AG04449 (cell line): ENCODE measurements at places on chromosomes 2 and 18.

DNA sequence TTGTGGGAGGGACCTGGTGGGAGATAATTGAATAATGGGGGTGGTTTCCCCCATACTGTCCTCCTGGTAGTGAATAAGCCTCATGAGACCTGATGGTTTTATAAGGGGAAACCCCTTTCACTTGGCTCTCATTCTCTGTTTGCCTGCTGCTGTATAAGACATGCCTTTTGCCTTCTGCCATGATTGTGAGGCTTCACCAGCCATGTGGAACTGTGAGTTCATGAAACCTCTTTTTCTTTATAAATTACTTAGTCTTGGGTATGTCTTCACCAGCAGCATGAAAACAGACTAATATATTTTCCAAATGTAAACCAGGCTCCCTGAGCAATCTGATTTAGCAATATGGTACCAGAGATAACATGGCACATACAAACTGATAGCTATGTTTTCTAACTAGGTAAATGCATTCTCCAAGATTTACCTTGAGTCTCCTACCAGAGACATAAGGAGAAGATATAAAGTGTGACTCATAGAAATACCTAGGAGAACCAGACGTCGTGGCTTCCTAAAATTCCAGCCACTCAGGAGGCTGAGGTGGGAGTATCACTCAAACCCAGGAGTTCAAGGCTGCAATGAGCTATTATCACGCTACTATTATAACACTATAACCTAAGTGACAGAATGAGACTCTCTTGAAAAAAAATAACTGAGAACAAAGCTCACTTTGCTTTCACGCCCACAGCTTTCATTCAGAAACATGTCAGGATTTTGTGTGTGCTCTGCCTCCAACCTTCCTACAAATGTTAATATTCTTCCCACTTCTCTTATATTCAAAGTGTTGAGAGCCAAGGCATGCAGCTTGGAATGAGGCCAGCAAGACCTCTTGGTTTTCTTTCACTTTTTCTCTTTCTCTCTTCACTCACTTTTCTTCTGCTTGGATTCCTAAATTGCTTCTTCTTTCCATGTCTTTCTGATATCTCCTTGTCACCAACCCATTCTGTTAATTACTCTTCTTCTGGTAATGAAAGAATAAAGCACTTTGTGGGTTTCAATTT lies 263.9 kb upstream of the UBE2E3 start:
- no peak for DNase-seq

GRCh38 chr18:73826098-73826497 lies 321.5 kb downstream of the FBXO15 start:
- no peak for DNase-seq

DNA sequence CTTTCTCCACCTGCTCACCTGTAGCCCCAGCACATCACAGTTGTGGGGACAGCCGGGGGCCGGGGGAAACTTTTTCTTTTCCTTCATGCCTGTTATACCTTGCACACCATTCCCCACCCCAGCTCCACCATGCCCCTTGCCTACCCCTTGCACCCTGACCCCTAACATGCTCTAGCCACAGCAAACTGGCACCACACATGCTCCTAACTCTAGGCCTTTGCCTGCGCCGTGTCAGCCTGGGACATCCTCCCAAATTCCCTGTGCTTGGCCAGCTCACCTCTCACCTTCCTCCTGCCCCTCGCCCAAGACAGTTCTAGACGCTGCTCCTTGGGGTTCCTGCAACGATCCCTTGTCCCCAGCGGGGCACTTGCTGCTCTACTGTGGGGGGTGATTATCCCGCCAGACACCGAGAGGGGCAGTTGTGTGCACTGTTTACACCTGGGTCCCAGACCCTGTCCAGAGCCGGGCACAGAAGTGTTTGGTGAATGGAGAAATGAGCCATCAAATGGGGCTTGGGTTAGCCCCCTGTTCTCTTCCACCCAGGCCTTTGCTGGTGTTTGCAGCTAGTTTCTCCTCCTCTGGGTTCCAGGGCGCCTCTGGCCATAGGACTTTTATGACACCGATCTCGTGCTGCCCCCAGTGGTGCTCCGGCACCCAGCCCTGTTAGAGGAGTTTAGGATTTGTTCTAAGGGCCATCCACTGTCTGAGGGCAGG lies 129.8 kb downstream of the CTIF start:
- no peak for DNase-seq

GRCh38 chr18:70058916-70059315 lies 111.2 kb upstream of the CD226 start:
- DNase-seq, result no peak

DNA sequence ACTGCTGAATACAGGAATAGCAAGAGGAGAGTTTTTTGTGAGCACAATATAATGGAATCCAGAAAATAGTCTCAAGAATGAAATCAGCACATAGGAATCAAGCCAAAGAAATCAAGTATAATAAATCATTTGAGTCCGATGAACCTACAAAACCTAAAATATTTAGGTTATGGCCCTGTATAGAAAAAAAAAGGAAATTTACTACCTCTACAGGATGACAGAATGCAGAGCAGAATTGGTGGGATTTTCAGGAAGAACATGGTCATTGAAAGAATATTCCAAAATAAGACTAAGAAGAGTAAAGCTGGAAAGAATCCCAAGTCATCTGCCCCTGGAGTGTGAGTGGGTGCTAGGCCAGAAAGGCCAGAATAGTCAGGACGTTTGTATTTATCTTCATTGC lies 1041.2 kb upstream of the CDH2 start:
- no peak for DNase-seq

DNA sequence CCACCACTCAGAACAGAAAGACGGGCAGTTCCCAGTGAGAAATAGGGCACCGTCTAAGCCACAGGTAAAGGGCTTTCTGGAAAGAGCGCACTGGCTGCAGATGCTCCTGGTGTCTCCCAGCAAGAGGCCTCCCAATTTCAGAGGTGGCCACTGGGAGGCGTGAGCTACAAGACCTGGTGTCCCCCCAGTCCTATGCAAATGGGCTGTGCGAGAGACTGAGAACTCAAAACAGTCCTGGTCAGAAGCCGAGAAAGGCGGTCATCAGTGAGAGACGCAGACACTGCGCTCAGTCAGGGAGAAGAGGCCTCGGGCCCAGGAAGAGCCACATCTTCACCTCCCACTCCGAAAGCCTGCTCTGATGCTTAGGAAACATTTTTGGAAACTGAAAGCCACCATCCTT lies 179.5 kb downstream of the EIPR1 start:
- DNase-seq, result no peak

DNA sequence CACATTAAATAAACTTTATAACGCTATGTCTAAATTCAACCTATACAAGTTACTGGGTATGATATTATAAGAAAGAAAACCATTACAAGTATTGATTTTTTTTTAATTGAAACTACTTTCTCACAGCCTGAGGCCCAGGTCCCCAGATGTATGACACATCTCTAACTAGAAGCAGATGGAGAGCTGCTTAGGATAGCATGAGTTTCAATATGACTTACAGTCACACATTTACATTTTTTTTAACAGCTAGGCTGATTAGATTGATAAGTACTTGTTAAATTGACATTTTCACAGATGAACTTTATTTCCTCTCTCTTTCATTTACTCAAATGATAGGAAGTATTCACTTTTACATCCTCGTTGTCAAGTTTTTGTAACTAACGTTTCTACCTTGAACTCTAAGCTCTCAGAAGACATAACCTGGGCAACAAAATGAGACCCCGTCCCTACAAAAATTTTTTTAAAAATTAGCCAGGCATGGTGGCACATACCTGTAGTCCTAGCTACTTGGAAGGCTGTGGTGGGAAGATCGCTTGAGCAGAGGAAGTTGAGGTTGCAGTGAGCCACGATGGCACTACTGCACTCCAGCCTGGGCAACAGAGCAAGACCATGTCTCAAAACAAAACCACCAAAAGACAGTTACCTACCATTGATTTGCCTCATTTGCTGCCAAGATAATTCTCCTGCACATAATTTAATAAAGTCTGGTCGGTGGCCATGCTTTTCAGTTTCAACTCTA lies 52.4 kb downstream of the STK39 start:
- DNase-seq, result no peak

DNA sequence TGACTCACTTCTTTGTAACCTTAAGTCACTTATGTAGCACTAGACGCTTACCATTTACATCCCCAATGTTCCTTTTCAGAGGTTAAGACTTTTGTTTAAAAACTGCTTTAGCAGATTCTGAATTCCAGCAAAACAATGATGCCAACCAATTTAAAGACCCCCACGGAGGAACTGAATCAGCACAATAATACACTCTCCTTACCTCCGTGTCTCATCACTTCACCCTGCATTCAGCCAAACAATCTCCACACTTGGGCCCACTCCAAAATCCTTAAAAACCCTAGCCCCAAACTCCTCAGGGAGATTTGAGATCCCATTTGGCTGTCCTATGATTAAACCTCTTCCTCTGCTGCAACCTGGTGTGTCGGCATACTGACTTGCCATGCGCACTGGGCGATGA lies 153.9 kb downstream of the B3GNT2 start:
- DNase-seq, result no peak

- no peak for DNase-seq
Measured at GRCh38 chr2:134348239-134348638, 94.4 kb downstream of the MGAT5 start.

GRCh38 chr2:189232759-189233406 lies 53.3 kb upstream of the COL5A2 start:
- DNase-seq, result no peak

DNA sequence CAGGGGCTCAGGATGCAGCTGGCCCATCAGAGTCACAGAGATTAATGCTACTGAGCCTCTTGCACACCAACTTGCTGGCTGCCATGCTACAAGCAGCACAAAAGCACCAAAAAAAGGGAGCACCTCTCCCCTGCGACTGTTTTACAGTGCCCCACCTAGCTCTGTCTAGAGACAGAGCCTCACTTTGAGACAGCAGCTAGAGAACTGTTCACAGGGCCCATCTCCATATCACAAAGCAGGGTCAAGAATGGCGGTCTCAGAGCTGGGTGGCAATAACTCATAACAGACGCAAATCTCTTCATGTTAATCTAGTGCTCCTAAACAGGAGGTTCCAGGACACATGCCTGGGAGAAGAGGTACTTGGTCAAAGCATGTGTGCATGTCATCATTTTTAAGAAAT lies 953.0 kb downstream of the DCDC2C start:
- DNase-seq, result no peak

GRCh38 chr2:36466135-36466534 lies 110.6 kb downstream of the CRIM1 start:
- DNase-seq, result no peak

DNA sequence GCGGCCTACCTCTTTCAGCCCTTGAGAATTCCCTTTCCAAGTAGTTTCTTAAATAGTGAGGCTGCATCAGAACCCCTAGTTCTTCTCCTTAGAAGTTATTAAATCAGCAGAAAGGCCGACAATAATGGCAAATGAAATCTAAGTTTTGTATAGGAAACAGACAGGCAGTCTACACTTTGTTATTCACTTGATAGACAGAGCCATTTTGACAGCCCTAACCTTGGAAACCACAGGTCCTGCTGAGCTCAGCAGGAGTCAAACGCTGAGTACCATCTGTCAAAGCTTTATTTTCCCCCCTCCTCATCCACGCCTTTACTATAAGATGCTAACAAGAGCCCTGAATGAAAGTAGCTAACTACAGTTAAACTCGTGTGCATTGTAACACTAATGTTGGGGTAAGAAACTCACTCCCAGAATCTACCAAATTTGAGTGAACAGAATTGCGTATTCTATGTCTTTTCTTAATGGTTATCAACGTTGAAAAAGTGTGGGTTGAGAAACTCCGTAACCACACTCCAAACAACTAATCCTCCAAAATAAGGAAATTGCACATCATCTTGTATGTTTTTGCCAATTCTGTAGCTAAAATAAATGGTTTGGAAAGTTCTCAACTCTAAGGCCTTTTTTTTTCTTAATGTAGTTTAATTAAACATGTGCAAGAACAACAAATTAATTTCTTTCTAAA lies 90.6 kb upstream of the EFEMP1 start:
- no peak for DNase-seq
